ENCODE measurements at places on chromosomes 4 and X.

DNA sequence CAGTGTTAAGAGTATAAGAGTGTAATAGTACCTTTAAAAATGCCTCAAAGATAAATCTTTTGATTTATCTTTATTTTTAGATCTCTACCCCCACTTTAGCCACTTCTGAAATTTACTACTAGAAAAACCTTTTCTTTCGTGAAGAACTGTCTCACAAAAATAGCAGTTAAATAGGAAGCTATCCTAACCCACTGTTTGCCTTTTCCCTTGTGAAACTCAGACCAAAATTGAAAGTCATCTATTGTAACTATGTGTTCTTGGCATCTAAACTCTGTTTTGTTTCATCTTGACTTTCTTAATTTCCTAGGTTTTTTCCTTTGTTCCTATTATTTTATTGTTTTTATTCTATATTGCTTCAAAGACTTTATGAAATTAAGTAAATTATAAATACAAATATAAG, 7.8 kb upstream of the TMEM144 start:
- DNase-seq: no peak

DNA sequence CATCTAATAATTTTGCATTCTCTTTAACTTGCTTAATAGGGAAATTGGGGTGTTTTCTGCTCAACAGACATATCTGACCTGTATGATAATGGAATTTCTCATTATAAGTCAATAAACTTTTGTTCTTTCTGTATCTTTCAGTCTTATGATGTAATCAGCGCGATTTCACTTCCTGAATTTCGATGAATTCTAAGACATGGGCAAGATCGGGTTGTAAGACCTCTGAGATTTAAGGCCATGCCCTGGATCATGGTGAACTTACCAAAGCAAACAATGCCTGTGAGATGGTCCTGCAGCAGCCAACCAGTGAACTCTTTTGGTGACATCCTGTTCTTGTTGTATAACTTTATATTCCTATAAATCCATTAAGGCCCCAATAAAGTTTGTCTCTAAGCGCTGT, 88.1 kb downstream of the NBDY start:
- no peak for DNase-seq

GRCh38 chr4:958696-959337, 14.6 kb downstream of the DGKQ start:
- no peak for DNase-seq

DNA sequence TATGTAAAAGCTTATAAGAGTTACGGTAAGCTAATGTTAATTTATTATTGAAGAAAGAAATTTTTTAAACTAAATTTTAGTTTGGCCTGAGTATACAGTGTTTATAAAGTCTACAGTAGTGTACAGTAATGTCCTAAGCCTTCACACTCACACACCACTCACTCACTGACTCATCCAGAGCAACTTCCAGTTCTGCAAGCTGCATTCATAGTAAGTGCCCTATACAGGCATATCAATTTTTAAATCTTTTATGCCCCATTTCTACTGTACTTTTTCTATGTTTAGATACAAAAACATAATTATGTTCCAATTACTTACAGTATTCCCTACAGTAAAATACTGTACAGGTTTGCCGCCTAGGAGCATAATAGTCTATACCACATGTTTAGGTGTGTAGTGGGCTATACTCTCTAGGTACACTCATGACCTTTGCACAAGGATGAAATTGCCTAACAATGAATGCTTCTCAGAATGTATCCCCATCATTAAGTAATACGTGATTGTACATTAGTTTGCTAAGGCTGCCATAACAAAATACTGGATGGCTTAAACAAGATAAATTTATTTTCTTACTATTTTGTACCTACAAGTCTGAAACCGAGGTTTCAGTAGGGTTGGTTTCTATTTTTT, 333.8 kb upstream of the PCDH7 start:
- no peak for DNase-seq

GRCh38 chrX:77622233-77622632, 163.8 kb downstream of the ATRX start:
- DNase-seq: no peak
